ENCODE measurements at places on chromosomes 1 and 21.

- DNase-seq = no peak
Observed at GRCh38 chr1:64110924-64111777, 92.3 kb upstream of the UBE2U start.

DNA sequence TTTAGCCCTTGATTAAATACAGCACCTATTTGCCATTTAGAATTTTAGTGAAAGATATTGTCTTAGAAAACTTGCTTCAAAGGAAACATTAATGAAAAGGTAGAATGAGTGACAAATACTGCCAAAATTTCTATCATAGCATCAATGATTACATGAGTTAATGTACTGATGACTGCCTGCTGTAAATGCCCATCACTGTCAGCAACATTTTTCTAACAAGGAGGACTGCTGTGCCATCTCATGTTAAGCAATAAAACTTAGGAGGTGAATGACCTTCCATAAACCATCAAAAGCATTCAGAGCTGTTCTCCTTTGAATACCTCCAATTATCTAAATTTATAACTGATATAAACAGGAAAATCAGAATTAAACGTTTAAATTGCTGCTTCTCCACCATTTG, 54.3 kb downstream of the GRIK1 start:
- no peak for DNase-seq

DNA sequence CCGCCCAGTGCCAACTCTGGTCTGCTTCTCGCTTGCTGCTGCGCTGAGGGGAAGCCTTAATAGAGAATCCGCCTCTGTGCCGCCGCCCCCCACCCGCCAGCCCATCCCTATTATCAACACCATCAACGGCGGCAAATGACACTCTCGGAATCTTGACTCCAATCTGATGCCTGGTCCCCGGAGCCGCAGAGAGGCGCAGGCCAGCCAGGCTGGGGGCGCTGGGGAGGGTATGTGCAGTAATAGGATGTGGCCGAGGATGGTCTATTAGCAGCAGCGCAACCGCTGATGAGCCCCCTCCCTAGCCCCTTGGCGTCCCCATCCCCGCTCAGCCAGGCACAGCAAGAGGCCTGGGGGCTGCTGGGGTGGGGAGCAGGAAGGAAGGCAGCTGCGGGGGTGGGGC, 15.1 kb upstream of the DMBX1 start:
- DNase-seq = no peak

DNA sequence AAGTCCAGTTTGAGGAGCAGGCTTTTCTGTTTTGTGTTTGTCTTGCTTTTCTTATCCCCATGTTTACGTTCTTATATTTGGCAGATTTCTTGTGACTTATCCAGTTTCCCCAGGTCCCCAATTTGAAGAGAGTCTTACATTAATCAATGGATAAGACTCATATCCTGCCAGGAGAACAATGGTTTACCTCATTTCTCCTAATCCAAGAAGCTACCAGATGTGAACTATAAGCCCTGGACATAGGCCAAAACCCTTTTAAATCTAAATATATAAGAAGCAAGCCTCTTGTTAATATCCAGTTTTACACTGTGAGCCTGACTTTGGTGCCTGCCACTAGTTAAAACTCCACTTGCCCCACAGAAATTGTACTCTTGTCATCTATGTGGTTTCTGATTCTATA, 15.1 kb upstream of the COP1 start:
- DNase-seq = no peak

DNA sequence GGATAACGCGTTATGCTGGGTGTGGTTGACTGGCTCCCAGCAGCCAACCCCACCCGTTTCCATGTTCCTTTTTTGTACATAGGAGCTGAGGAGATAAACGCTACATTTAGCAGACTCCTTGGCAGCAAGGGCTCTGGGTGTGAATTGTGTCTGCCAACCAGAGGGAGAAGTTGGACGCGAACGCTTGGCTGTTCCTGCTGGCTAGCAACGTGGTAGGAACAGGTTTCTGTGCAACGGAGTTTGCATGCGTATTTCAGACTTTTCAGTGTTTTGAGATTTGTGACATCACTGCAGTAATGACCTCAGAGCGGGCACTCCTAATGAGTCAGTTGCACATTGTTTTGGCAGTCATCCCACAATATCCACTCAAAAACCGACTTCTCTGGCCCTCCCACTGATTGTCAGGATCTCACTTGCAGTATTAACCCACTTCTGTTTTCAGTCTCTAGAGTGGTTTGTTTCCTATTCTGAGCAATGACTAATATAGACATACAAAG, 98.7 kb upstream of the RGS1 start:
- DNase-seq = no peak

Data from cortex of kidney (tissue), 1 donor.